NCI-H82 (cell line): ENCODE measurements at places on chromosomes 3 and 15.

- DNase-seq, result no peak
Measured at GRCh38 chr3:32301426-32301825, 62.9 kb downstream of the CMTM8 start.

DNA sequence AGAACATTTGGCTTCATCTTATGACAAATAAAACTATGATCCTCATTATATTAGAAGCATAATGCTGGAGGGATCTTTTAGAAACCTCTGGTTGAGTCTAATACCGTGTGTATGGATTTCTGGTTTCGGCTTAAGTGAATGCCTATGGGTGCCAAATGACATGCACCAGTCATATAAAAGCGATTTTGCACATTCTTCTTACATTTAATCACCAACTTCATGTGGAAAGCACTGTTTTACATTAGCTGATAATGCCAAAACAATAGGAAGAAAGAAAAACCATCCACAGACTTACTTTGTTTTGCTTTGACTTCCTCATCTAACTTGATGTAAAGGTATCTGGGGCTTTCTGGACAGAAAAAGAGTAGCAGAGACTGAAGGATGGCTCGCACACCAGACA is 20.9 kb downstream of the SLC2A2 start:
- DNase-seq, result no peak

- peak; percentile 76 for DNase-seq
Measured at GRCh38 chr15:58212909-58213526, 74.8 kb downstream of the AQP9 start.

GRCh38 chr3:33299395-33300081 is 22.3 kb downstream of the FBXL2 start:
- no peak for DNase-seq

GRCh38 chr3:184659797-184660301 is 52.0 kb downstream of the MAGEF1 start:
- DNase-seq, result peak; percentile 64

GRCh38 chr3:61778095-61778494 is 216.7 kb downstream of the PTPRG start:
- DNase-seq, result peak; percentile 25

- DNase-seq, result no peak
Measured at GRCh38 chr15:89664441-89665350, 9.4 kb upstream of the KIF7 start.

- DNase-seq, result peak; percentile 72
Measured at GRCh38 chr3:49132437-49133225, at the start of gene LAMB2. LAMB2 (minus strand) TSS chr3:49133050; CDS start chr3:49132867, 183 bp downstream.

GRCh38 chr3:187626581-187626980 is 43.6 kb downstream of the SST start:
- no peak for DNase-seq

GRCh38 chr3:181782306-181782954 is 70.7 kb downstream of the SOX2 start:
- DNase-seq, result no peak

GRCh38 chr3:178304758-178305467 is 231.3 kb upstream of the KCNMB2 start:
- no peak for DNase-seq

- no peak for DNase-seq
Measured at GRCh38 chr3:73783811-73784210, 159.1 kb upstream of the PDZRN3 start.

GRCh38 chr3:160061525-160061924 is 72.9 kb downstream of the IL12A start:
- DNase-seq, result no peak

GRCh38 chr15:70490838-70491155 is 272.6 kb downstream of the UACA start:
- DNase-seq, result no peak

GRCh38 chr15:40785814-40786213 is 16.0 kb downstream of the C15orf62 start:
- DNase-seq, result no peak

GRCh38 chr3:127451321-127451720 is 139.2 kb downstream of the TPRA1 start:
- DNase-seq, result no peak

DNA sequence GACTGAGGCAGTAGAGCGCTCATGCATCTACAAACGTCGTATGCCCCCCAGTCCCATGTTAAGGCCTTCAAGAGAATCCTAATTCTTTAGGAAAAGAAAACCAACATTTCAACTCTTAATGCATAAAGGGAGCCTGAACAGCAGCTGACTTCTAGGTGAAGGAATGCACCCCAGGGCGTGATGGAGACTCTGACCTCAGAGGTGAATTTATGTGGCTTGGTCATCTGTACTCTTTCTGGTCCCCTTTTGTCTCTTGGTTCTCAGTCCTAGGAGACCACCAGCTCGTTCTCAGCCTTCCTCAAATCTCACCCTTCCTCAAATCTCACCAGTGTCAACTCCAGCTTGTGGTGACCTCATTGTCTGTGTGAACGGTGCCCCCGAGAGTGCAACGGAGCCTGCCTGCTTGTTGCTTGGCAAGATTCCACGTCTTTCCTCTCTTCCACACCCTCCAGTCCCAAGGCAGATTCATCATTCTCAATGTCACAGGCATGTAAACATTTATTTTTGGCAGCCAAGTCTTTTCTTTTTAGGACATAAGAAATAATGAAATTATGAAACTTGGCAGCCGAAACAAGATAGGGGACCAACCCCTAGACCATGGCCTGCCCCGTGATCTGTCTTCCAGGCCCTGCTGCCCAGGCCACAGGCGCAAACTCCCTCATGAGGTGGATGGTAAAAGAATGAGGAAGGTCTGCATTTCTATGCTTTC is 166.2 kb downstream of the ADAMTS17 start:
- DNase-seq, result no peak

- DNase-seq, result no peak
Measured at GRCh38 chr3:188884299-188885043, 287.3 kb upstream of the TPRG1 start.

- DNase-seq, result no peak
Measured at GRCh38 chr3:197586181-197586580, 30.4 kb upstream of the BDH1 start.

DNA sequence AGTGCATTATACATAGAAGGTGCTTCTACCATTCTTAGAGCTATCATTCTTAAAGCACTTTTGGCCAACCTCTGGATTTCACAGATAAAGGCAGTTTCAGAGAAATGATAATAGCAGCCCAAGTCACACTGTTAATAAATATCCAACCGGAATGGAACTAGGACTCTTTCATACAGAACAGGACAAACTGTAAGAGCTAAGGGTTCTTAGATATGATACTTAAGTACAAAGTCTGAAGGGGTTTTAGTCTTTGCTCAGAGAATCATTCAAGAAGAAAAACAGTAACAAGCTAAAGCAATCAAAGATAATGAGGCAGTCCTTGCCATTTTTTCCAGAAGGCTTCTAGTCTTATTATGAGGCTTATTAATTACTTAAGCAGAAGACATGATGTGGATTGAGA is 239.0 kb downstream of the ERC2 start:
- no peak for DNase-seq

DNA sequence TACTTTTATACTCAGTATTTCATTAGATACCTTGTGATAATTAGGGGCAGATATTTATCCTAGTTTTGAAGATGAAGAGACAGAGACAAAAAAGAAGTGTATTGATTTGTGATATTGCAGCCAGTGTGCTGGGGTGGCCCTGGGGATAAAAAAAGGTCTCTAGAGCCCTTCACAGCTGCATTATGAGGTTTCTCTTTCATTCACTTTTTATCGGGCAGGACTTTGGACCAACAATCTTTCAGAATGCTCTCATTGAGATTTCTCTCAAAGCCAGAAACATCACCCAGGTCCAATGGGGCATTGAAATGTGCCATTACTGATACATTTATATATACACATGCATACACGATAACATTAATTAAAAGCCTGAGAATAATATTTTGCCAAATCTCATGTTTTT is 20.5 kb upstream of the SELENOT start:
- no peak for DNase-seq

DNA sequence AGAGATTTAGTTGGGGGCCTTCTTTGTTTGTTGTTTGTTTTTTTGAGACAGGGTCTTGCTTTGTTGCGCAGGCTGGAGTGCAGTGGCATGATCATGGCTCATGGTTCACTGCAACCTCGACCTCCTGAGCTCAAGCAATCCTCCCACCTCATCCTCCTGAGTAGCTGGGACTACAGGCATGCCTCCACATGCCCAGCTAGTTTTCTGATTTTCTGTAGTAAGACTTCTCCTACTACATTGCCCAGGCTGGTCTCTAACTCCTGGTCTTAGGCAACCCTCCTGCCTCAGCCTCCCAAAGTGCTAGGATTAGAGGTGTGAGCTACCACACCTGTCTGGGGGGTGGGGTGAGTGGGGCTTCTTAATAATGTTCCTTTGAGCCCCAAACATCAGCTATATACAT is 148.3 kb upstream of the ADAMTS9 start:
- DNase-seq, result no peak

DNA sequence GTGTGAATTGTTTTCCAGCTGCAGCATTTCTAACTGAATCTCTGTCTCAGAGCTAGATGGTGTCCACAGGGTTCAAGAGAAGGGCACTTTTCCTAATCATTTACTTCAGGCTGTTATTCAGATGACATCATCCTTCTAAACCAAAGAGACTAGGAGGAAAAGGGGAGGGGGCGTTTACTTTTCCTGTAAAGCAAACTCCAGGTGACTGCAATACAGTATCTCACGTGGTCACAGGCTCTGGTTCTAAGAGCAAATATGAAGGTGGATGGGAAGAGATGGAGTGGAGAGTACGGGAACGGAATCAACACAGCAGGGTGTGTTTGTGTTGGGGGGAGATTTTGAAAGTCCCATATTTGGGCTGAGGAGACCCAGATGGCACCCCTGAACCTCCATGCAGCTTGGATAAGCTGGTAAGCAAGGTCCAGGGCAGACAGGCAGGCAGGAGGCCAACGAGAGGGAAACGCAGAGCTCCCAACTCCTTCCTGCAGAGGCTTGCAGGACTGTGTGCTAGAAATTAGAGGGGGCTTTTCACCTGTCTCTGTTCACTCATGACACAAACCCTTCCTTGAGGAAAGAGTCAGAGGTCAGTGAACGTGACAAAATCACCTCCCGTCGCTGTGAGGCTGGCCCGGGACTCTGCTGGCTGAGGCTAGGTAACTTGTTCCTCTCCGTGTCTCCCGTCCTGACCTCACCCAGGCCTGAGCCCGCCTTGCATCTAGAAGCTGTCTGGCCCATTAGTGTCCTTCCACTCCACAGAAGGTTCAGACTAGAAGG is 151.2 kb downstream of the OPA1 start:
- DNase-seq, result no peak

DNA sequence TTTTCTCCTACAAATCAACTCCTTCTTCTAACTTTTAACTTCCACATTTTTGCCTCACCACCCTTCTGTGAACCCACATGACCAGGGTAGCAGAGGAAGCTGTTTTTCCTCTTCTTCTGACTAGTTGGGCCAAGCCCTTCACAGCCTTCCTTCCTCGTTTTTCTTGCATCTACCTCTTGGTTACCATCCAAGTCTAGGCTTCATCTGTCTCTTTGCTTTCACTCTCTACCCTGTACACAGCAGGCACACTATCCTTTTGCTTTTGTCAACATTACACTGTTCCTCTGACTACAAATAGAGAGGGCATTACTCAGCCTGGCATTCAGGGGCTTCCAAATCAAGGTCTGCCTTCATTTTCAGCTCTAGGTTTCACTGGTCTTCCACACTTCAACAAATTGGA is 22.0 kb downstream of the SLC9A9 start:
- no peak for DNase-seq

DNA sequence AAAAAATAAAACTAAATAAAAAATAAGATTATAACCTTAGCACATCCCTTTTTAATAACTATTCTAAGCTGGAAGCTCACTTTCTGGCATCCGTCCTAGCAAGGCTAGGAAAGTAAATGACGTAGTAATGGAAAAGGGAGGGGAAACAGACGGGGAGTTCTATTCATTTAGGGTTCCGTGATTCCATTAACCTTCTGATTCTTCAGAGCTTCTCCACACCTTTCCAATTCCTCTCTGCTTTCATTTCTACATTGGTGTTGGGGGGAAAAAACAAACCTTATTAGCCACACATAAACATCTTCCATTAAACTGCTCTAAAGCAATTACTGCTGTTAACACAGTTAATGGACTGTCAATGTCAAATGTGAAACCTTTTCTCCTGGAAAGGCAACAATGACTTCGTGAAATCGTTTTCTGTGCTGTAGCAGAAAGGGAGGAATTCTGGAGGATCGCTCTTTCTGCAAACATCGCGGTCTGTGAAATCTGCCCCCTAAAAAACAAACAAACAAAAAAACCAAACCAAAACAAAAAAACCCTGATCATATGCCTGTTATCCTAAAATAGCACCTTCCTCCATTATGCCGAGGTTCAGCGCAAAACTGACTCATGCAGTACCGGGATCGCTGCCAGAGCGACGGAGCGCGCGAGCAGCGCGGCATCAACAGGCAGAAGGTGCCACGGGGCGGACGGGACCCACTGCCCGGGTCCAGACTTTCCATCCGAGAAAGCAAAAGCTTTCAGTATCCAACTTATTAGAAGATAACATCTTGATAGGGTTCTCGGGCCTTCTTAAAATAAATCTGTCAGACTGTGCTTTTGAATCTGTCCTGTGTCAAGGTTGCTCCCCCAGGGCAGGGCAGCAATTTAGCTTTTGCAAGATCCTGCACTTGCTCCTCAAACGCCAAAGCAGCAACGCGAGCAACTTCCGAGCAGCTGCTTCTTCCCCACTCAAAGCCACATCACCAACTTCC is 156.2 kb downstream of the FGF12 start:
- peak; percentile 45 for DNase-seq

DNA sequence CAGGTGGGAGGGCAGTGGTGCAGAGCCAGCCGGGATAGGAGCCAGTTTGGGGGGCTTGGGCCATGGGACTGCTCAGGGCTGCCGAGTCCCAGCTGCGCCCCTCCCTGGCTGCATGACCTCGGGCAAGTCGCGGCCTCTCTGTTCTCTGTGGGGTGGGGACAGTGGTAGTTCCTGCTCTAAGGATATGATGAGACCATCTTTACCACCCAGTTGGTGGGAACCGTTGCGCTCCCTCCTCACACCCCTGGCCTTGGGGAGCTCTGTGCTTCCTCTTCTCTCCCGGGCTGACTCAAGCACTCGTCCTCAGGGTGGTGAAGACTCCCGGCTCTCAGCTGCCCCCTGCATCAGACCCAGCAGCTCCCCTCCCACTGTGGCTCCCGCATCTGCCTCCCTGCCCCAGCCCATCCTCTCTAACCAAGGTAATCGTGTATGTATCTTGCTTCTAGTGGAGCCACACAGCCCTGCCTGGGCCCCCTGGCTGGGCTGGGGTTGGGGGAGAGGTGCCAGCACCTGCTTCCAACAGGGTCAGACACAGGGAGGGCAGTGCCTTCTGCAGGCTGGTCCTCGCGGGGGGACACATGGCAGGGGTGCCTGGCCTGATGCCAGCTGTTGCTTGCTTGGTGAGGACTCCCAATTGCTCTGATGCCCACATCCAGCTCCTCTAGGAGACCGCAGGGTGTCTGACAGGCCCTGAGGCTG is 15.1 kb upstream of the STAB1 start:
- no peak for DNase-seq

DNA sequence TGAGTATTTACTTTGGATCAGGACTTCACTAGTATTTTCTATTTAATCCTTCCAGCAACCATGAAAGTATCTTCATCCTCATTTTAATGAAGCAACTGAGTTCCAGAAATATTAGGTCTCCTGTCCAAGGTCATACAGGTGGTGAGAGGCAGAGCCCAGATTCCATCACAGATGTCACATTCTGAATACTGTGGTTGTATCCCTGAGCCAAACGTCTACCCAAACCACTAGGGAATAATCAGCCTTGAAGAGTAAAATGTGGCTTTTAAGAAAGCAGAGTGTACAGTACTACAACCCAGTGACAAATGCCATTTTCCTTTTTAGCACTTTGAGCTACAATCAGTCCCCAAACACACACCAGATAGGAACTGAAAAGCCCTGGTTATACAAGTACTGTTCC is 93.3 kb upstream of the TRIM42 start:
- no peak for DNase-seq
